ENCODE measurements at places on chromosomes 7 and 10. TPM values are rescaled to one million over a fixed set of nuclear protein-coding genes. Genes with fewer than 3 reads are reported as not detected.

The HOXA10 gene
- total RNA-seq = 13.1 TPM

The SEMA3A gene
- 44.4 TPM for total RNA-seq

The CDH23 gene
- total RNA-seq = 2.5 TPM

The SLC26A5 gene
- total RNA-seq = not detected

The HOGA1 gene
- 0.50 TPM for total RNA-seq

The ERVW-1 gene
- total RNA-seq = 0.24 TPM

The SRRT gene
- total RNA-seq = 240 TPM

The BAMBI gene
- total RNA-seq = 219 TPM

The FGFR2 gene
- 78.0 TPM for total RNA-seq

The GIMAP2 gene
- not detected for total RNA-seq

The CCDC126 gene
- 13.7 TPM for total RNA-seq

The GRB10 gene
- total RNA-seq = 59.2 TPM
